ENCODE measurements at places on chromosomes 4 and X. TPM values are rescaled to one million over a fixed set of nuclear protein-coding genes. Genes with fewer than 3 reads are reported as not detected.

GRCh38 chr4:78477276-78477675 lies 74.3 kb upstream of the ANXA3 start:
- DNase-seq: peak; percentile 10

SCD5 gene
- 61.7 TPM for total RNA-seq

- peak; percentile 8 for DNase-seq
These were observed 1661.6 kb upstream of the PCDH7 start for GRCh38 chr4:29058531-29058930.

HSPA4L gene
- total RNA-seq: 8.0 TPM

DNA sequence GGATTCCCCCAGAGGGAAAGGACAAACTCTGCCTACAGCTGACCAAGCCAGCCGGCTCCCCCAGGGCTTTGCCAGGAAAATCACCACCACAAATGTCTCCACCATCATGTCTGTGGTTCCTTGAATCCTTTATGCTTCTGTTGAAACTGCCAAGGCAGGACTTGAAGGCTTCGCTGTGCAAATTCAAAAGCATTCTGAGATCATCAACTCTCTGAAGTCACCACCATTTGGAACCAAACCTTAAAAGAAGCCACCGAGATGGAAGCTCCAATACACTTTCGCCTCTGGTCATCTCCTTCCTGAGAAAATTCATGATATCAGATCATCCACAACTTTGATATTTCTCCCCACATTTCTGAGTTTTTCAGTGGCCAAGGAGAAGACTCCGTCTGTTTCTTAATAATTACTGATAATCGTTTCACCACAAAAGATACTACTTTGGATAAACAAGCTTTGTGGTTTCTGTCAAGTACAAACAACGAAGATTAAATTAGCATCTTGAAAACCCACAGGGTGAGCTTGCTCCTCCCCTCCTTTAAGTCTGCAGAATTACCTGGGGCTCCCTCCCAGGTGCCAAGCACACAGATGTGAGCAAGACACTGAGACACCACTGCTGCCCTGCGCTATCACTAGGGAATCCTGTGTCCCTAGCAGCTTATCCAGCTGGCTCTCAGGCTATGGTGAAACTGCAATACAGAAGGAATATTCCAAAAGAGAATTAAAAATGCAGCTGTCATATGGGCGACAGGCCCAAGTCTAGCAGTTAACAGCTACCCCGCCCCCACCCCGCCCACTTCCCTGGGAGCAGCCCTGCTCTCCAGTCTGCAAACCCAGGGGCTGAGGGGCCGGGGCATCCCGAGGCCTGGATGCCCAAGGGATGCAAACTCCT lies 125.0 kb upstream of the TBL1X start:
- no peak for DNase-seq

- no peak for DNase-seq
These were observed 208.9 kb downstream of the ADAMTS3 start for GRCh38 chr4:72360075-72360474.

- no peak for DNase-seq
These were observed 731 bp upstream of the GPC3 start for GRCh38 chrX:133985967-133986683.

- peak; percentile 40 for DNase-seq
These were observed 125.8 kb upstream of the LNX1 start for GRCh38 chr4:53717064-53717549.

DNA sequence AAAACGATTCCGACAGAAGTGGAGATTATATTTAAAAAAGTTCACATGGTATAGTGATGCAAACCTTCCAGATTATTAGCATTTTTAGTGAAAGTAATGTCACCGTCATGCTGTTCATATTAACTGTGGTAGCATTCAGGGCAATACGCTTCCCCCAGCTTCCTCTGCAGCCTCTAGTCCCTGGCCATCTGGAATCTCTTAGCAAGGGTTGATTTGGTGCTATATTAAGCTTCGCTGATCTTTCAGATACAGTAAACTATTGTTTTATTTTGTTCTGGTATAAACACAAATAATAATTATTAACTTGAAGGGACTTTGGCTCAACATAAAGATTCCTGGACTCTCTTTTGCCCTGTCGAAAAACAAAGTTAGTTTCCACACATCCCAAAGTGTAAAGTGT lies 1080.5 kb upstream of the TENM3 start:
- no peak for DNase-seq

ARSJ gene
- 60.1 TPM for total RNA-seq

- no peak for DNase-seq
These were observed 45.8 kb upstream of the CLCN4 start for GRCh38 chrX:10110984-10111363.

- no peak for DNase-seq
These were observed 53.1 kb downstream of the ABLIM2 start for GRCh38 chr4:8105306-8106100.

DNA sequence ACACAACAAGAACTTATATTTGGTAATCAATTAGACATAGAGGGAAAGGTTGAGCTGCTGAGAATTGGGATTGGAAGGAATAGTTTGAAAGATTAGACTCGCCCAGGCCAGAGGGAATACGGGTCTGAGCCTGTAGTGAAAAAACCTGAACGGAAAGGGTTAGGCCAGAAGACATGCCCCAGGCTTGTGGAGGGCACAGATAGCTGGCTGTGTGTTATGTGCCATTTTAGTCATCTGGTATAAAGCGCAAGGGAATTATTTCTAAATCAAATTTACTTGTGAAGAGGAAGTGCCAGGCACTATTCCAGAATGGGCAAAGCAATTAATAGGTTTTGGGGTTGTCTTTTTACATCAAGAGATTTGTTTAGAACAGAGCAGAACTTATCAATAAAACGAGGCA lies 187.5 kb upstream of the ANKRD50 start:
- no peak for DNase-seq

- peak; percentile 68 for DNase-seq
These were observed 281.3 kb upstream of the FTHL17 start for GRCh38 chrX:31353095-31353494.

- DNase-seq: no peak
These were observed 19.5 kb upstream of the XPNPEP2 start for GRCh38 chrX:129719268-129719667.

GRCh38 chrX:109774706-109775105 lies 41.6 kb upstream of the ACSL4 start:
- peak; percentile 68 for DNase-seq

GIMD1 gene
- not detected for total RNA-seq

- no peak for DNase-seq
These were observed 24.8 kb downstream of the NELFA start for GRCh38 chr4:1983846-1984405.

RAB9B gene
- total RNA-seq: 2.2 TPM

CNGA1 gene
- total RNA-seq: not detected

HTT gene
- 65.2 TPM for total RNA-seq

LRCH2 gene
- total RNA-seq: 5.8 TPM

GRCh38 chrX:150219374-150220185 lies 143.5 kb upstream of the MAMLD1 start:
- DNase-seq: peak; percentile 38

- DNase-seq: peak; percentile 32
These were observed 101.3 kb downstream of the LARP1B start for GRCh38 chr4:128162434-128162833.

DNA sequence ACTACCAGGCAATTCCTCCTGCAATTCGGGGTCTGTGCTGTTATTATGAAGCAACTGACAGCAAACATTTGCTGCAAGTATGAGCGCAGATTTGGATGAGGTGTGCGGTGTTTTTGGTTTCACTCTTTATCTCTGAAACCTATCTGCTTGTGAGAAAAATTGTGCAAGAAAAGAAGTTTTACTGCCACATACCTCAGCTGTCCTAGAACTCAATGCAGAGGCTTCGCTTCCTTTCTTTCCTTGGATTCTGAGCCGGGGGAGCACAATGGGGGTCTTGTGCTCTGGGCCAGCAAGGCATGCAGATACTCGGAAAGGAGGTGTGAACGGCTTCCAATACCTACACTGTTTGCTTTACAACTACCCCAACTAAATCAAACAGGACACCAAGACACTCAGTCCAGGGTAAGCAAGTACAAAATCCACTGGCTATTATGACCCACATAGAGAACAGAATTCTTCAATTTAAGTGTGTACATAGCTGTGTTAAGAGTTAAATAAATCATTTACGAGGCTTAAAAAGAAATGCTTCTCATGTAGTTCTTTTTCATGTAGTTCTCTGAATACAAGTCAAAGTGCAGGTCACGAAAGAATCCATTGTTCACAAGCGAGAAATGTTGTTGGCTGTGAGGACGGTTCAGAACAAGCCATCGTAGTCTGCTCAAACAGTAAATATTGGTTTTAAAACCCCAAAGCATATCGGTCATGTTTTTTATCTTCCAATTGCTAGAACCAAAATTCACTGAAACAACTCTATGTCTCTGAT lies 1.1 kb downstream of the SORBS2 start:
- DNase-seq: no peak

GRCh38 chr4:54066718-54067129 lies 2.3 kb upstream of the CHIC2 start:
- no peak for DNase-seq

CFI gene
- not detected for total RNA-seq

- peak; percentile 61 for DNase-seq
These were observed 56.5 kb downstream of the FBXL5 start for GRCh38 chr4:15598644-15599043.

TRIM60 gene
- total RNA-seq: not detected

IRF2 gene
- 18.0 TPM for total RNA-seq

GRCh38 chr4:34629451-34629850 lies 1614.9 kb downstream of the ARAP2 start:
- no peak for DNase-seq

- DNase-seq: peak; percentile 99
These were observed 57.0 kb upstream of the PROM1 start for GRCh38 chr4:16140879-16141249.

DNA sequence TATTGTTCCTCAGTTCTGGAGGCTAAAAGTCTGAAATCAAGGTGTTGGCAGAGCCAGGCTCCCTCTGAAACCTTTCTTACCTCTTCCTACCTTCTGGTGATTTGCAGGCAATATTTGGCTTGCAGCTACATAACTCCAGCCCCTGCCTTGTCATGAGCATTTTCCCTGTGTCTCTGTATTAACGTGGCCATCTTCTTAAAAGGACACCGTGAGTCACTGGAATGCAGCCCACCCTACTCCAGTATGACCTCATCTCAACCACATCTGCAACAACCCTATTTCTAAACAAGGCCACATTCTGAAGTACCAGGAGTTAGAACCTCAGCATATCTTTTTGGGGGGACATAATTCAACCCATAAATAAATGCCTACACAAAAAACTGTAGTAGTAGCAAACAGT lies 40.7 kb downstream of the FANCB start:
- DNase-seq: peak; percentile 62

- DNase-seq: peak; percentile 82
These were observed 43.9 kb upstream of the FAM9A start for GRCh38 chrX:8845060-8845459.

GPR78 gene
- total RNA-seq: 0.17 TPM

ARX gene
- not detected for total RNA-seq

DNA sequence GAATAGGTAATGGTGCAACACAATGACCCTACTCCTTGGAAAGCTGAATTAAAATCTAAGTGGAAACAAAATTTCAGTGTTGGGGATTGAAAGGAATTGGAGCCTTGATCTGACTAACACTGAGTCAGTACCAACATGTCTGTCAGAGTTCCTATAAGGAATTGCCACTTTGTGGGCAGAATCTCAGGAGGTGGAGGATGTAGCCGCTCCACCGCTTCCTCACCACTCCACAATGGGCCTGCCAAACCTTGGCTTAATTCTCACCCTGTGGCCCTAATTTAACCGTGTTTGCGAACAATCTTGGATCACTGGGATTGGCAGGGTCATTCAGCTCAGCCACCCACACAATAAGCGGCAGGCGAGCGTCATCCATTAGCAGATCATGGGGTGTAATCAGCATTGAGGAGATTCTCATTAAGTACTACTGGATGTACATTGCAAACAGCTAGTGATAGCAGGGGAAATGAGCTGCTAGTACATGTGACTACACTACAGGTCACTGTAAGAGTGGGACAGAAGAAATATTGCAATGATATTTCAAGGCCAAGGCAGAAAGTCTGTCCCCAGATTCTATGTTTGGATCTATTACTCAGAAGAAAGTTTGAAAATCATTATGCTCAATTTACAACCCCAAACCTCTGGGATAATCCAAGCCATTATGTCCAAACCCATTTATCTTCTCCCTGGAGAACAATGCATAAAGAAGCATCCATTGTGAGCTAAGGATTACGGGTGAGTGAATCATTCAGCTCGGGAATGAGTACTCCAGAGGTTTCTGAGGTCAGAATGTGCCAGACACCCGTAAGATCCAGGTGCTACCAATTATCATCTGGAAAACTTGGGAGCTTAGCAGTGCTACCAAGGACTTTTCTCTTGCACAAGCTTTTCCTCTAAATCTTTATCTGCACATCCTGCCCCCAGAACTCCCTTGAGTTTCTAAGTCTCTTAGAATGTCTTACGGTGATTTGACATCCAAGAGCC lies 5.8 kb downstream of the SRPX start:
- DNase-seq: peak; percentile 89

DNA sequence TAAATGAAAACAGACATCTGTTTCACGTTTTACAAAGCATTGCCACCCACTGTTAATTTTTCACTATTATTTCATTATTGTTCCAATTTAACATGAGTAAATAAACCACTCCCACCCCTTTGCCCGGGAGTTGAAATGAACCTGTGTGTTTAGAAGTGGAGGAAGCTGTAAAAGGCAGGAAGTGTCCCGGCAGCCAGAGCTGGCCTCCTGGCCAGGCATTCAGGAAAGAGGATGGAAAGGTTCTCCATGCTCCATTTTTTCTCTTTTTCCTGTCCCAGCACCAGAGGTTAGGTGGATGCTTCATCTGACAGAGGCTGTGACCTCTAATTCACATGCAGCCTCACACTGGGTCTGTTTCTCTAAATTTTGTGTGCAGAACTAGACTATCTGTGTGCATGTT lies 55.5 kb upstream of the LNX1 start:
- no peak for DNase-seq

GRCh38 chr4:150464523-150464922 lies 117.4 kb upstream of the MAB21L2 start:
- no peak for DNase-seq

CLNK gene
- not detected for total RNA-seq
